Natural killer cell treated with Interleukin-12 subunit alpha and Interleukin-12 subunit beta and Interleukin-15 and Interleukin-18, amount 100 ng/mL, for 72 hours (primary cell): ENCODE measurements at places on chromosomes 2 and 18. TPM values are rescaled to one million over a fixed set of nuclear protein-coding genes. Genes with fewer than 3 reads are reported as not detected.

CYP26B1 gene
- total RNA-seq, result not detected

ADCYAP1 gene
- 0.31 TPM for total RNA-seq

GRCh38 chr18:45376193-45376592, 239.1 kb upstream of the SLC14A2 start:
- no peak for DNase-seq
- no peaks in the 10 kb centered on the region for H3K4me1 ChIP-seq

- H3K36me3 ChIP-seq, result peaks cover 2% of the 10 kb centered on the region
- H3K27ac ChIP-seq, result peak overlapping the region; percentile 81
- no peaks in the 10 kb centered on the region for H3K27me3 ChIP-seq
- no peak overlapping the region for H3K4me3 ChIP-seq
- peaks cover 17% of the 10 kb centered on the region for H3K4me1 ChIP-seq
Observed at GRCh38 chr18:49030692-49031443, 80.1 kb upstream of the SMAD7 start.

DNA sequence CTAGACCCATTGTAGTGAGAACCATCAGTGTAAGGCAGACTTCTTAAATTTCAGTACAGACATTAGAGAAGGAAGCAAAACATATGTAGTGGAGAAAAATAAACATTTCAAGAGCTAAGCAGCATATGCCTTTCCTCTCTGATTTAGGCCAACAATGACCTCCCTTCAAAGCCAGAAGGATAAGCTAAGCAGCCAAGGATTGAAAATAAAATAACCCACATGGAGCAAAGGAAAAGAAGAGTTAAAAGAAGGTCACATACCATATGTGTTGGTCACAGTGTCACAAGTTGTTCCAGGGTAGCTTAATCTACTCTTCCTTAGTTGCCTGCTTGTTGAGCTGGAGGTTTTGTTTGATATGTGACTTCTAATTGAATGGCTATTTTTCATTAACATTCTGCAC, 15.6 kb upstream of the LAMA1 start:
- H3K27me3 ChIP-seq, result peaks cover 2% of the 10 kb centered on the region
- H3K4me1 ChIP-seq, result no peaks in the 10 kb centered on the region
- no peak overlapping the region for H3K4me3 ChIP-seq
- no peak overlapping the region for H3K27ac ChIP-seq
- DNase-seq, result no peak
